Daoy (cell line): ENCODE measurements at places on chromosomes 7 and 10.

DNA sequence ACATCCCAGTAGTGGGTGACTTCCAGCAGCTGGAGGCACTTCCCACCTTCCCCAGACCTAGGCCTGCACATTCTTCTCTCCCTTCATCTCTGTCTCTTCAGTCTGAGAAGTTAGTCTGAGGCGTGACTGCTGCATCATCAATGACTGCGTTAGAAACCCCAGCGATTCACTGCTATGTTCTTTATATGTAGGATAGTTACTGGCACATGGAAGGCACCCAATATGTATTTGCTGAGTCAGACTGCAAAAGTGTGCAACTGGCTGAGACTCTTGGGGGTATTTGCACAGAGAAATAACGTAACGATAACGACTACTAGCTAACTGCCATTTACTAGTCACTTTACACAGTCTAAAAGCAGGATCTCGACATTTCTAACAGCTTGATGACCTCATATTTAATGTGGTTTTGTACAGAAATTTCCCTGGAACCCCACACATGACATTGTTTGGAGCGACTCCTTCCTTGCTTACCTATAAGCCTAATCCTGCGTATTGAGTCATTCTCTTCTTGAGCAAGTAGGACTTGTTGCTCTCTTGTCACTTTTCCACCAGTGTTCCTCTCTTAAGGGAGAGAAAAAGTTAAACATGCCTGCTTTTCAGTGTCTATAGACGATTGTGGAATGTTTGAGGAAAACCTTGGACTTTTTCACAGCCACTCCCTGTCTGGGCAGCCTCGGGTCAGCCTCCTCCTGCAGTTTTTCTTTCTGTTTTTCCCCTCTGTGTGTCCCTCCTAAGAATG is 45.5 kb downstream of the THNSL1 start:
- DNase-seq, result peak; percentile 13

GRCh38 chr10:14146025-14146424 is 184.7 kb downstream of the FRMD4A start:
- peak; percentile 42 for DNase-seq

- DNase-seq, result no peak
Observed at GRCh38 chr7:138903859-138904435, 77.2 kb downstream of the KIAA1549 start.

DNA sequence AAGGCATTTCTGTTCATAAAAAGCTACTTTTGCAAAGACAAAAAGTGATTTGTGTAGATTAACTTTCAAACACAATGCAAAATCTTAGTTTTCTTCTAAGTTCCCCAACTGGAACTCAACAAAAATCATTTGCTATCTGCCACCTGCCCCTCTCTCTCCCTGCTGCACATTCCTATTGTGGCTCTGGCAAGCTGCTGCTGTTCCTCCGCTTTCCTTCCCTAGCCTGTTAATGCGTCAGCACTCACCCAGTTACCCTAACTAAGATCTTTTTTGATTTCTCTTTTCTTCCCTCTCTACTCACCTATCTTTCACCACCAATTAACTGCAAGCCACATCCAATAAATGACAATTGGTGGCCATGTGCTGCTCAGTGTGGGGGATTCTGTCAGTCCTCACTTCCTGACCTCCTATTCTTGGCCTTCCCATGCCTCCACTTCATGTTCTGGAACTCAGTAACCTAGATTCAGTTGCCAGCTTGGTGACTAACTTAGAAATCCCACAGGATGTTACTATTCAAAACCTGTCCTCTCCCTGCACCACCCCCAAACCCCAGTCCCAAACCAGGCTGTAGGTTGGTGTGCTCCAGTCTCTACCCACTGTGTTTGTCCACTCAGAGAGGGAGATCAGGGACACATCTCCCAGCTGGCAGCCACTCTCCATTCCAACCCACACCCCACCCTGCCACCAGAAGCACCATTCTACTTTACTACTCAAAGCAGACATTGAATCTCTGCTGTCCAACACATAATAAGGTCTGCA is 140.2 kb upstream of the CTTNBP2 start:
- DNase-seq, result peak; percentile 28

- DNase-seq, result no peak
Observed at GRCh38 chr10:3761021-3761686, 23.9 kb downstream of the KLF6 start.

DNA sequence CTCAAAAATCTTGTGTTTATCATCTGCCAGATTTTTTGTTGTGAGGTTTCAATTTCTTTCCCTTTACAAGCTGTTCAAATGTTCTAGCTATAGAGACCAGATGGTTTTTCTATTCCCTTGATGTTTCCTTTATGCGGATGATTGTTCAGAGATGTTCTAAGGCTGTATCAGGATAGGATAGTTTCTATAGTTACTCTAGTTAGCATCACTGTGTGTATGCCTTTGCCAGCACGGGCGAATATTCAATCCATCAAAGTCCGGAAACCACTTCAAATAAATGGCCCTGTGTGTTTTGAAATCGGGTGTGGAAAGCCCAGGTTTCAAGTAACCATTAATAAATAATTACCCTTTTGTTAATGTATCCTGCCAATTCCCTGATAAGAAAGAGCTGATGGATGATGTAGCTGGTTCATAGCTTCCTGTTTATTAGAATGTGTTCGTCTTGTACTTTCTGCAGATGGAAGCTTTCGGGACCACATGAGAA is 149.8 kb upstream of the PRKCQ start:
- no peak for DNase-seq

GRCh38 chr10:116444527-116445142 is 17.0 kb downstream of the PNLIPRP3 start:
- DNase-seq, result peak; percentile 25

DNA sequence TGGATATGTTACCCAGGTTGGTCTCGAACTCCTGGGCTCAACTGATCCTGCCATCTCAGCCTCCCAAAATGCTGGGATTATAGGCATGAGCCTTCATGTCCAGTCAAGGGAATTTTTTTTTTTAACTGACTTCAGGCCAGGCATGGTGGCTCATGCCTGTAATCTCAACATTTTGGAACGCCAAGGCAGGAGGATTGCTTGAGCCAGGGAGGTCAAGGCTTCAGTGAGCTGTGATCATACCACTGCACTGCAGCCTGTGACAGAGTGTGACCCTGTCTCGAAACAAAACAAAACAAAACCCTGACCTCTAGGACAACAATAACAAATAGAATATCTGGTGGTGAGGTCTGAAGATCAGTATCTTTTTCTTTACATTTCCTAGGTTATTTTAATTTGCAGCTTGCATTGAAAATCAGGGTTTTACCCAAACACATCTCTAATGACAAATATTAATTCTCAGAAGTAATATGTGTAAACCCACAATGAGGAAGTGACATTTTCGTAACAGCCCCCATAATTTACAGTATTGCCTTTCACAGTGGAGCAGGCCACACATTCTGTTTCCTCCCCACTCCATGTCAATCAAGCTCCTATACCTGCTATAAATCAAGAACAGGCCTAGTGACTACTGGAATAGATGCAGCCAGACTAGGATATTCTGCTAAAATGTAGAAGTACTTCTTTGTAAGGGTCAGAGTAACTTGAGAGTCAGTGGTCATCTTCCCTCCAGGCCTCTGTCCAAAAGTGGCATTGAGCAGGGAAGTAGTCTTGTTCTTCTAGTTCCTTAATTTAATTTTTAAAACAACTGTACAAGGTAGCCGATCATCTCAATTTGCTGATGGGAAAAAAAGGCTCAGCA is 43.3 kb upstream of the ECHDC3 start:
- no peak for DNase-seq

DNA sequence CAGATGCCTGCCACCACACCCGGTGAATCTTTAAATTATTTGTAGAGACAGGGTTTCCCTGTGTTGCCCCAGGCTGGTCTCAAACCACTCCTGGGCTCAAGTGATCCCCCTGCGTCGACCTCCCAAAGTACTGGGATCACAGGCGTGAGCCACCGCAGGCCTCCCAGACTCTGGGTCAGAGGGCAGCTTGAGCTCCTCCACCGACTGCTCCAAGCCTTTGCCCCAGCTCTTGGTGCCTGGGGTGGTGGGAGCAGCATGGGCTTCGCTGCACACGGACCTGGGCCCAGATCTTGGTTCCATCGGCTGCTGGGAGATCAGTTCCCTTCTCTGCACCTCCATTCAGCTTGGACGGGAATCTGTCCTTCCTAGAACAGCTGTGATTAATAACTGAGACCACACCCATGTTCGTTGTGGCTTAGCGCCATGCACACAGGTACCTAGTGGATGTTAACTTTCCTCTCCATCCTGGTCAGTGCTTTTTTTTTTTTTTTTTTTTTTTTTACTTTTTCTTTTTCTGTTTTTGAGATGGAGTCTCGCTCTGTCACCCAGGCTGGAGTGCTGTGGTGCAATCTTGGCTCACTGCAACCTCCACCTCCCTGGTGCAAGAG is 125.3 kb downstream of the CUX1 start:
- no peak for DNase-seq

GRCh38 chr7:105353752-105354328 is 34.9 kb downstream of the SRPK2 start:
- peak; percentile 32 for DNase-seq

DNA sequence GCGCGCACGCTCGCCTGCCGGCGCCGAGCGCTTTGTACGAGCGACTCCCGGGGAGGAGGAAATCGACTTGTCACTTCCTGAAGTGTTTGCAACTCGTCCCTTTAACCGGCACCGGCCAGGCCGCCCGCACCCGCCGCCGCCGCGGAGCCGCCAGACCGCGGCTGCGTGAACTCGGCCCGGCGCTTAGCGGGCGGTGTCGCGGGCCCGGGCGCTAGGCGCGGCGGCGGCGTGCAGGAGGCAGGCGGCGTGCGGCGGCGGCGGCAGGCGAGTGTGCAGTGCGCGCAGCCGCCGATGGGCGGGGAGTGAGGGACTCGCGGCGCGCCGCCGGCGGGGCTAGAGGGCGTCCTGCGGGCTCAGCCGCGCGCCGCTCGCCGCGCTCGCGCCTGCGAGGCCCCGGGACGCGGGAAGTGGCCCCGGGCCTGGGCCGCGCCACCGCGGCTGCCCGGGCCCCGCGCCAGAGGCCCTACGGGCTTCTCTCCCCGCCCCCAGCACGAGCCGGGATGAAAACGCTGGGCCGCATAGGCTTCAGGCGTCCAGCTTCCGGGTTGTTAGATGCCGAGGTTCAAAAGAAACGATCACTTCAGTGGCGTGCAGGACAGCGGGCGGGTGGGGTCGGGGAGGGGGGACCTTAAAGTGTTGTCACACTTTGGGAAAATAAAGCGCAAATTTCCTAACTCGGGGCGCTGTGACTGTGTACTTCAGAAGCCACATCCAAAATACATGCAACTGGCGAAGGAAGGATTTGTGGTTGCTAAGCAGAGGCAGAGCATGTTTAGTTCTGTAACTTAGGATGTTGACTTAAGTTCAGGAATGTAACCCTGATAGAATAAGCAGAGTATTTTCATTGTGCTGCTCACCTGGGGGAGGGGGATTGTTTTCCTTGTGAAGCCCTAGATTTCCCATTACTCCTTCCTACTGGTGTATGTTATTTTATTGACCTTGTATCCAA is at the start of gene FAM53B:
Gene FAM53B (minus strand): TSS at position 277 of the 949 bp plus-strand sequence. CDS start 37,665 bp downstream, outside the sequence.
- peak; percentile 87 for DNase-seq

GRCh38 chr7:70356085-70356786 is 758.0 kb downstream of the AUTS2 start:
- DNase-seq, result peak; percentile 17

GRCh38 chr7:112120696-112121217 is 85.4 kb downstream of the DOCK4 start:
- DNase-seq, result no peak

GRCh38 chr7:138816650-138817049 is 18.7 kb upstream of the ATP6V0A4 start:
- DNase-seq, result no peak

DNA sequence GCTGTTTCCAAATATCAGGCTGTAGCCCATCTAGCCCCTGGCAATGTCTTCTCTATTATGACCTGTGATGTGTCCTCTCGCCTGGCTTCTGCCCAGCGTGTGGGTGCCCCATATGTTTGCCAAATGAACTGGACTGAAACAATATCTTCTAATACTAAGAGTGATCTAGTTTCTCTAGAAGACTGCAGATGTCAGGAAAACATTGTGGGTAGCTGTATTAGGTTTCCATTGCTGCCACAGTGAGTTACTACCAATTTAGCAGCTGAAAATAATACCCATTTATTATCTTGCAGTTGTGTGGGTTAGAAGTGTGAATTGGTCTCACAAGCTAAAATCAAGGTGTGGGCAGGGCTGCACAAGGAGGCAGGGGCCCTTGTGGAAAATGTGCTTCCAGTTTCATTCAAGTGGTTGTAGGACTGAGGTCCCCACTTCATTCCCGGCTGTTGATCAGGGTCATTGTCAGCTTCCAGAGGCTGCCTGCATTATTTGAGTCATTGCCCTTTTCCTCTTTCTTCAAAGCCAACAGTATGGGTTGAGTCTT is 202.8 kb upstream of the BMPER start:
- no peak for DNase-seq

DNA sequence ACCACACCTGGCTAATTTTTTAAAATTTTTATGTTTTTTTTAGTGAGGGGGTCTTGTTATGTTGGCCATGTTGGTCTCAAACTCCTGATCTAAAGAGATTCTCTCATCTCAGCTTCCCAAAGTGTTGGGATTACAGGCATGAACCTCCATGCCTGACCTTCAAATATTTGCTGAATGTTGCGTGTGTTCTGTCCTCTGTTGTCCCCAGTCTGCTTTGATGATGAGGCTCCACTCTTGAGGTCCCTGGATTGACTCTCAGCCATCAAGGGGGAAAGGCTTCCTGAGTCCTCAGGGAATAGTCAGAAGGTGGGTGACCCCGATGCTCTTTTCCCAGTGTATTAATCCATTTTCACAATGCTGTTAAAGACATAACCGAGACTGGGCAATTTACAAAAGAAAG is 26.0 kb downstream of the LYZL2 start:
- no peak for DNase-seq

- no peak for DNase-seq
Observed at GRCh38 chr10:14250496-14251076, 80.1 kb downstream of the FRMD4A start.

DNA sequence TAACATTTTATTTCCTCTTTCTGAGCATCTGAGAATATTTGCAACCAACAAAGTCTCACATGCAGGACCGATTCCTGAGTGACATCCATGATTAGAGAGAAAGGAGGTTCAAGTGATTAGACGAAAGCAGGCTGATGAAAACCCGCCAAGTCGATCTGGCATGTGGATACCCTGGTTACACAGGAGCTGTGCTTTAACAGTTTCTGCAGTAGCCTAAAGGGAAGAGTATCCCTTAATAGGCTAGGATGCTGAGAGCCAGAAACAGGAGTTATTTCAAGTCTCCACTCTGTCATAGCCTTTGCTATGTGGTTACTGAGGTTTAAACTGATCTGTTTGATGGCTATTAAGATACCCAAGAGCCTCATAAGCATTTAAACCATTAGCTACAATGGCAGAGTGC is 82.5 kb downstream of the PRKCQ start:
- DNase-seq, result no peak

- no peak for DNase-seq
Observed at GRCh38 chr10:53864846-53865245, 936.2 kb downstream of the PCDH15 start.

DNA sequence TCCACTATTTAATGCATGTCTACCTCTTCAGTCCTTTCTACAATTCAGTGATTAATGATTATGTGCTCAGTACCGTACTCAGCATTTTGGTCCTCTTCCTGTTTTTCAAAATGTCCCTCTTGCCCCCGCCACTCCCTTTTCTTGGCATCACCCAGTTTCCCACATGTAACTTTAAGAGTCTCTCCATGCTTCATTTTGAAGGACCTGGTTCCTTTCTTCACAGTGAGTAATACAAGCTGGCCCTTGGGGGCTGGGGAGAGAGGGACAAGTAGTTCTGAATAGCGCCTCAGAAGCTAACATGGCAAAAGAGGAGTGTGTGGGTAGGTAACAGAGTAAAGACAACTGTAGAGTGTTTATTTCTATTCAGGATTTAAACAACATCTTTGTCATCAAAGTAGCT is 34.6 kb upstream of the SLIT1 start:
- no peak for DNase-seq

GRCh38 chr10:125010362-125010761 is 68.4 kb downstream of the ZRANB1 start:
- no peak for DNase-seq
